ENCODE measurements at places on chromosomes 16 and 17.

GRCh38 chr17:54860617-54861470 is 39.8 kb upstream of the TOM1L1 start:
- no peak for DNase-seq

GRCh38 chr16:54128629-54129234 is 157.9 kb downstream of the IRX3 start:
- DNase-seq, result no peak

- no peak for DNase-seq
Measured at GRCh38 chr17:17921192-17922069, 50.8 kb downstream of the TOM1L2 start.

GRCh38 chr16:63323722-63324705 is 1287.8 kb upstream of the CDH8 start:
- no peak for DNase-seq

- DNase-seq, result no peak
Measured at GRCh38 chr17:81380131-81380530, 15.1 kb upstream of the BAHCC1 start.
